Right hindlimb (tissue), 1 donor: ENCODE measurements at places on chromosomes 2 and 18.

GRCh38 chr2:132374551-132374950 lies 42.1 kb upstream of the GPR39 start:
- DNase-seq: no peak

DNA sequence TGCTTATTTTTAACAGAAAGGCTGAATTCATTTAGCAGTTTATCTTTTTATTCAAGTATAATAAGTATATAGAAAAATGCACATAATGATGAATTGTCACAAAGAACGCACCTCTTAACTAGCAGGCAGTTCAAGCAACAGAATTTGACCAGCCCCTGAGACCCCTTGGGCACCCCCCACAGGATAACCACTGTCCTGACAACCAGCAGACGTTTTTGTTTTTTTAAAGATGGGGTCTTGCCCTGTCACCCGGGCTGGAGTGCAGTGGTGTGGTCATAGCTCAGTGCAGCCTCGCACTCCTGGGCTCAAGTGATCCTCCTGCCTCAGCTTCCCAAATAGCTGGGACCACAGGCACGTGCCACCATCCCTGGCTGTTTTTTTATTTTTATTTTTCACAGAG lies 14.0 kb downstream of the PRELID3A start:
- no peak for DNase-seq

DNA sequence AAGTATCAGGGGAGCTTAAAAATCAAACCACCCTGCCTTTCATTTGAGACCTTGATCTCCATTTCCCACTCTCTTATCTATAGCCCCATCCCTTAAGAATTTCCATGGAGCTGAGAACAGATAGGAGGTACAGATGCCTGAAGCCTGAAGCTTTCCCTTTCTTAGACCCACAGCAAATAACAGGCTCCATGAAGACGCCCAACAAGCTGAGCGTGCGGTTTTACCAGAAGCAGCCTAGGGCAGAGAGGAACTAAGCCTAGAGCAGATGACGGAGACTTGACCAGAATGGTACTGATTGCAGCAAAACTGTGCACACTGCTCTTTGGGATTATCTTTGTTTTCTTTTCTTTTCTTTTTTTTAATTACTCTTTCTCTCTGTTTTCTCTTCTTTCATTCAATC lies 1.7 kb upstream of the ERBB4 start:
- no peak for DNase-seq

DNA sequence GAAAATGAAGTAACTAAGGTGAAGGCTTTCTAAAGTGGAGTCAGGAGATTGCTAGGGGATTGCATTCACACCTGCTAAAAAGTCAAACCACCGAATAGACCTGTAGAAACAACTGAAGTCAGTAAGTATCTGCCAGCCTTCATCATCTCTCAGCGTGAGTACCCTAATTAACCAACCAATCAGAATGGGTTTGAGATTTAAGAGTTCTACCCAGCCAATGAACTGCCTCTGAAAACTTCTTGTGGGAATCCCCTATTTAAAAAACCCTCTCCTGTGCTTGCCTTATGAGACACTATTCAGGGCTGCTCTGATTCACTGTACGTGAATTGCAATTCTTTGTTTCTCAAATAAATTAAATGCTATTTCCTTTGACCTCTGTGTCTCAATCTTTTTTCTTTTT lies 3.4 kb upstream of the FAM161A start:
- DNase-seq: no peak

- no peak for DNase-seq
These were observed 604 bp upstream of the SIX3 start for GRCh38 chr2:44940732-44941464.

- DNase-seq: no peak
These were observed 1.7 kb downstream of the TRAPPC8 start for GRCh38 chr18:31941010-31941809.

- DNase-seq: no peak
These were observed 545.7 kb downstream of the ZEB2 start for GRCh38 chr2:143974262-143974661.

GRCh38 chr2:8122520-8122919 lies 559.3 kb upstream of the ID2 start:
- no peak for DNase-seq

DNA sequence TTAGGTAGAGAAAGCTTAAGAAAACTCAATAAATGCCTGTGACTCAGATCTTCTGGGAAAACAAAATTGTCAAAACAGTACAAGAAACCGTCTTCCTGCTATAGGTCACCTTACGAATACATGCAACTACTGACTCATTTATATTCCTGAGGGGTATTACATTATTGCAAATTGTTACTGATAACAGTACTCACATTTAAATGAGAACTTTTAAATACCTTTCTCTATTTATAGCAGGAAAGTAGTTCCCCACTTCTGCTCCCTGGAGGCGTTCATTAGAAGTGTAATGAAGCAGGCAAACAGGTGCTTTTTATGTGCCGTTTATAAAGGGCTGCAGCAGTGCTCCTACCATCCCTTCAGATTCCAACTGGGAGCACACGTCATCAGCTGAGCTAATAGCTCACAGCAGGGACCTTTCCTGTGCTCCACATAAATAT lies 65.1 kb upstream of the RPRM start:
- DNase-seq: no peak

DNA sequence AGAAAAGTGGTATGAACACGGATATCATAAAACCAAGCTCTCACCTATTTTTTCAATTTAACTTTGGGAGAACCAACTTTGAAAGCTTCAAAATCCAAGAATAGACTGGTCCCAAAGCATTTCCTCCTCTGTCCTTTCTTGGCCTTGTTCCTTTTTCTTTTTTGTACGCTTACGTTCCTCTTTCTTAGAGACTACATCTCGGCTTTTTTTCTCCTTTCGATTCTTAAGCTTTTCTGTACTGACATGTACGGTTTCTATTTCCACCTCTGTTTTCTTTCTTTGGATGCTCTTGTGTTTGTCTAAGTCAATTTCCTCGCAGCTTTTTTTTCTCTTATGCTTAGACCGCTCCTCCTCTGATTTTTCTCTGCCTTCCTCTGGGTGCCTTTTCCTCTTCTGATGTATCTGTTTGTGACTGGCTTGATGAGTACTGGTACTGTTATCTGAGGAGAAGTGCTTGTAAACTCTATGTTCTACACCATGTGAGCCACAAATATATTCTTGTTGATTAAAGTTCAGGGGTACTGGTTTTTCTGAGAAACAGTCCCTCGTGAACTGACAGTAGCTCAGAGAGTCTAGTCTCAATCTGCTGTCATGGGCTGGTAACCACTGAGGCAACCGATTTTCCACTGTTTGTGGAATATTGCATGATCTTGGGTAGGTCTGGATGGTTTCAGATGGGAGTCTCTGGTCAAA lies 11.5 kb upstream of the RNU2-63P start:
- DNase-seq: no peak
